Lower leg skin (tissue), 4 donors: ENCODE measurements at places on chromosomes 13 and 19.

- no peak for DNase-seq
These were observed 5.8 kb downstream of the GYS1 start for GRCh38 chr19:48987323-48987722.

- DNase-seq = peak; percentile 98
These were observed 638 bp upstream of the BICRA start for GRCh38 chr19:47608074-47608918.

- DNase-seq = no peak
These were observed 6.7 kb downstream of the RAP2A start for GRCh38 chr13:97440598-97441170.

DNA sequence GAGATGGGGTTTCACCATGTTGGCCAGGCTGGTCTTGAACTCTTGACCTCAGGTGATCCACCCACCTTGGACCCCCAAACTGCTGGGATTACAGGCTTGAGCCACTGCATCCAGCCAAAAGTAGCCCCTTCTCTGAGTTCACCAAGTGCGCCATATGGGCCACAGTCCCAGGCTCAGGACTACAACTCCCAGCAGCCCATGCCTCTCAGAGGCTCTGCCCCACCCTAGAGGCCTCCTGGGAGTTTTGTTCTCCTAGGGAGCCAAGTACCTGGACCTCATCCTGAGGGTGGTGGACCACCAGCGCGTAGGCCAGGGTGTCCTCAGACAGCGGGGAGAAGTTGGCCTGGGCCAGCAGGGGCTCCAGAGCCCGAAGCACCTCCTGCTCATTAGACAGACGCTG lies 18.8 kb downstream of the TMEM143 start:
- DNase-seq = no peak

GRCh38 chr13:77239312-77239711 lies 87.6 kb downstream of the MYCBP2 start:
- DNase-seq = no peak

- DNase-seq = no peak
These were observed 6.1 kb upstream of the NANOS3 start for GRCh38 chr19:13870873-13871272.

DNA sequence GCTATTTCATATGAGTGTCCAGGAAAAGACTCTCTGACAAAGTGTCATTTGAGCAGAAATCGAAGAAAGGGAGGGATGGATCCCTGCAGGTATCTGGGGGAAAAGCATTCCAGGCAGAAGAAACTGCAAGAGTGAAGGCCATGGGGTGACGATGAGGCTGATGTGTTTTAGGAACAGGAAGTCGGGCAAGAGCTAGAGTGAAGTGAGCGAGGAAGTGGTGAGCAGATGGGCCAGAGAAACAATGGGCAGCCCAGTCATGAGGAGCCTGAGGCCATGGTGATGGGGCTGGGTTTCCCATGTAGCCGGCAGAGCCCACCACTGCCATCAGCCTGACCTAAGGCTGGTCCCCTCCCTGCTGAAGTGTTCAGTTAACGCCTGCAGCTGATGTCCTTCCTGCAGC lies 150.2 kb downstream of the TNFSF13B start:
- DNase-seq = no peak
